Activated CD4-positive, CD25-positive, alpha-beta regulatory T cell treated with anti-CD3 and anti-CD28 coated beads, Interleukin-2, amount 50 U/mL, for 72 hours (primary cell): ENCODE measurements at places on chromosomes 5 and 9.

- DNase-seq, result no peak
Observed at GRCh38 chr9:76465442-76466298, 6.7 kb downstream of the GCNT1 start.

DNA sequence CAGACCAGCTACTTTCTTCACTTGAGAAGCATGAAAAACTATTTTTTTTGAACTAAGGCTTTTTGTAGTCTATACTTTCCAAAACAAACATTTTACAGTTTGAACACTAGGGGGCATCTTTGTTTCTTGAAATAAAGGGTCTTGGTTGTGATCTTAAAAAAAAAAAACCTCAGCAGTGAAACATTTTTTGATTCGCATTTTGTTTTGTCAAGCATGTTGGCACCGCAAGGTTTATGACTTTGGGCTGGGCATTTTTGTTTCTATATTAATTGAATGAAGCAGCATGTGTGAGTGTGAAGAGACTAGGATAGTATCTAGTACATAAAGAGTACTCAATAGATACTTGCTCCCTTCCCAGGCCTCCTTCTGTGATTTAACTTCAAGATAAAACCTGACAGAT, 31.6 kb upstream of the ACOT12 start:
- no peak for DNase-seq

- no peak for DNase-seq
Observed at GRCh38 chr5:14665101-14665822, 744 bp downstream of the OTULIN start.

DNA sequence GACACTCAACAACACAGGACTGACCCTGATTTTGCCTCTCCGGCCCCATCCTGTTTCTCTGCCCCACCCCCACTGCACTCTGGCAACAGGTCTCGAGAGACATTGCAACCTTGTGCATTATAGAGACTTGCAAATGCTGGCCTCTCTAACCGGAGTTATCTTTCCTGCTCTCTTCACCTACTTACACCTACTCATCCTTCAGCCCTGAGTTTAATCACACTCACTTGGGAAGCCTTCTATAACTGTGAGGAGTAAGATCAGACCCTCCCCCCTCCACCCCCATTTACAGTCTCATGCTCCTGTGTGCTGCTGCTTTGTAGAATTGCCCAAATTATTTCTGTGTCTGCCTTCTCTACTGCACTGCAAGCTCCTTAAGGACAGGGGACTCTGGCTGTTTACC, 42.8 kb downstream of the WWC1 start:
- no peak for DNase-seq

- DNase-seq, result no peak
Observed at GRCh38 chr9:23556459-23556858, 269.6 kb downstream of the ELAVL2 start.

DNA sequence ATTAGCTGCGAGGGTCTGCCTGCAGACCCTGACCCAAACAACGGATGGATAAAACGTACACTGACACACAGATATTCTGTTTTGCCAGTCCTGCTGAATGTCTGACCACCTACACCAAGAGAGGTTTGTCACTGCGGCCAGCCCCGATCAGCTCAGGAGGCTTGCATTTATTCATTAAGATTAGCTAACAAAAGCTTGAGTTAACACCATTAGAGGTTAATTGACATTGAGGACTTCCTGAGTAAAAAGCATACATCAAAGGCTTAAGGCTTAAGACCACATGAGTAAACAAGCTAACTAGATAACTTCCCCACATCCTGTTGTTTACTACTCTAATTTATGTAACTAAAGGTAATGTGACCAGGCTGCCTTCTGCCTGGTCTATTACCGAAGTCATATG, 198.1 kb upstream of the TRPC7 start:
- DNase-seq, result no peak

DNA sequence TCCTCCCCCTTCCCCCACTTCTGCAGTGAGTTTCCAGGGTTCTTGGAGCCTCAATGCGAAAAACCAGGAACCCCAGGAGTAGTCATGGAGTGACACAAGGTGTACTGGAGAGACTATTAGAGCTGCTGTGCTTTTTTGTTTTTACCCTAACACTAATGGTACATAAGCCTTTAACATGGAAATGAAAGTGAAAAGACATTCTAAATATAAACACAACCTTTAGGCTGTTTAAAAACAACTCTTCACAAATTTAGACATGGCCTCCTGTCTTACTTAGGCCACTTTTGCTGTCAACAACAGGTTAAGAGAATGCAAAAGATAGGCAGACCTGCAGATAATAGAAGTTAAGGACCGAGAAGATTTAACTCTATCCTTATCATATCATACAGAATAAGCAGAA, 232.2 kb downstream of the DENND1A start:
- no peak for DNase-seq

GRCh38 chr5:133618141-133618540, 5.8 kb upstream of the FSTL4 start:
- no peak for DNase-seq

DNA sequence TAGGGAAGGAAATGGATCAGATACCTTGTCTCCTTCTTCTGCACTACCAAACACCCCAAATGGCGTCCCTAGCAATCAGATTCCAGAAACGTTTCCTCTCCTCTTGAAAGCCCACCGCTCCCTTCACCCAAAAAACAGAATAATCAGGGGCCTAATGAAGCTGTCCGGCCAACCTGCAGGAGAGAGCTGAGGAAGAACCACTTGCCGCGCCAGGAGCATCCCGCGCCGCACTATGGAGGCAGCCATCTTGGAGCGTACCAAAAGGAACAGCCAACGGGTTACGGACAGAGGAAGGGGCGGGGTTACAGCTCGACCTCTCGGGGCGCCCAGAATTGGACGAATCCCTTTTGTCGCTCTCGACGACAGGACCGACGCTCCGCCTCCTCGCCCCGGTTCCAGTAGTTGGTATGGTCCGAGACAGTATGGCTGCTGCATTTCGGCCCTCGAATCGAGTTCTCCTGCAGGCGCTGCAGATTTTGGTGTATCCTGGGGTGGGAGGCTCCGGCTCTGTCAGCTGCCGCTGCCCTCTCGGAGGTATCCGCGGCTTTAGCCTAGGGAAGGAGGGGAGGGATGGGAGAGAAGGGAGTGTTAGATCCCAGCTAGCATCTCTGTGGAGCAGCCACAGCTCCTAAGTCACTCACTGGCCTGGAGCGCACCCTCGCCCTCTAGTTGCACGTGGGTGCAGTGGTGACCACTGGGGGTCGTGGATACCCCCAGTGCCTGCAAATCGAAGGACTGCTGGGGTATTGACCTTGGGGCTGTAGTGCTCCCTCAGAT, at the start of the genes MRPS27 and PTCD2:
TSS of gene MRPS27 (minus strand) at position 265 of the 777 bp plus-strand sequence. CDS start at position 246, 19 bp downstream.
TSS of gene PTCD2 (plus strand) at position 398 of the 777 bp plus-strand sequence. CDS start at position 408, 10 bp downstream.
- DNase-seq, result peak; percentile 89

- no peak for DNase-seq
Observed at GRCh38 chr9:94785215-94786169, 59.0 kb downstream of the AOPEP start.

GRCh38 chr5:59921816-59922215, 28.3 kb upstream of the PDE4D start:
- DNase-seq, result no peak

DNA sequence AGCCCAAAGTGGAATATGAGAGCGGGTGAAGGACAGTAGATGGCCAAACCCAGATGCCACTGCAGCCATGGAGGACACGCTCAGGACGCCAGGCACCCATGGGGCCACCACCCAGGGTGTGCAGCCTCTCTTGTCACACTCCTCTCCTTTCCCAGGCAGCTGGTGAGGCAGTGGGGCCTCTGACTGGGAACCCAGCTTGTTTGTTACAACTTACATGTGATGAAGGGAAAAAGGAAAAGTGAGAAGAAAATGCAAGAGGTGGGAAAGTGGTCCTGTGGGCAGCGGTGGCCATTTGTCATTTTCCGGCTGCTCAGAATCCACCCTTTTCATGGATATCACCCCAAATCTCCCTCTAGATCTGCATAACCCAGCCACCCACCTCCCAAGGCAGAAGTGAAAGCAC, 62.7 kb upstream of the UNC5A start:
- no peak for DNase-seq

DNA sequence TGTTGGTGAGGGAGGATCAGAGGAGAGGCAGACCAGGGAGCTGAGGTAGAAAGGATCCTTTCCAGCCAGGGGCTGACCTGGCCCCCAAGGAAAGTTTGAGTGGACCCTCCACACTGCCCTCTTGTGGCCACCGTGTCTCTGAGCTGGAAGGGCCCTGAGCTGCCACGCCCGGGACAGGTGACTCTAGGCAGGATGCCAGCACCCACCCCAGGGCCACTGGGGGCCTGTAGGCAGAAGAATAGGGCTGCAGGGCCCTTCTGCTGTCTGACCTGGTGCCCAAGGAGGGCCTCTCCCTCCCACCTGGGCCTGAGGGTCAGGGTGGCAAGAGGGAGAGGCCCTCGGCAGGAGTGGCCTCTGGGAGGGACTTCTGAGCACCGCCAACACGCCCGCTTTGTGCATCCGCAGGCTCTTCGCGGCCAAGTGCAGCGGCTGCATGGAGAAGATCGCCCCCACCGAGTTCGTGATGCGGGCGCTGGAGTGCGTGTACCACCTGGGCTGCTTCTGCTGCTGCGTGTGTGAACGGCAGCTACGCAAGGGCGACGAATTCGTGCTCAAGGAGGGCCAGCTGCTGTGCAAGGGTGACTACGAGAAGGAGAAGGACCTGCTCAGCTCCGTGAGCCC, 76.8 kb downstream of the LMX1B start:
- peak; percentile 64 for DNase-seq

DNA sequence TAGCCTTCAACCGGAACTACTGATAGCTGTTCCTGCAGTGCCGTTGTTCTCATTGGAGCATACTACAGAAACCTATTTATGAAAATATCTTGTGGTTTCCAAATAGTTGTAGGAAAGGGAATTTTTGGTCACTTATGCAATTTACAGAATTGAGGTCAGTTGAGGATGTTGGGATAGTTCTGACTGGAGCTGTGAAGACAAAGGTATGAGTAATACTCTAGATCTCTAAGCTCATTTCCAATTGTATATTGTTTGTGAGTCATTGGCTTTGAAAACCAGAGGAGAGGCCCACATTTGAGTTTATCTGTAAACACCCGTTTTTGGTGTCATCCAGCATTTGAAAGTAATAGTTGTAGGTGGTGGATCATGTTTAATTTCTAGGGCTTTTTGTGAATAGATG, 561.3 kb upstream of the WWC1 start:
- DNase-seq, result no peak

- DNase-seq, result no peak
Observed at GRCh38 chr9:121650217-121651007, 1.0 kb upstream of the DAB2IP start.

DNA sequence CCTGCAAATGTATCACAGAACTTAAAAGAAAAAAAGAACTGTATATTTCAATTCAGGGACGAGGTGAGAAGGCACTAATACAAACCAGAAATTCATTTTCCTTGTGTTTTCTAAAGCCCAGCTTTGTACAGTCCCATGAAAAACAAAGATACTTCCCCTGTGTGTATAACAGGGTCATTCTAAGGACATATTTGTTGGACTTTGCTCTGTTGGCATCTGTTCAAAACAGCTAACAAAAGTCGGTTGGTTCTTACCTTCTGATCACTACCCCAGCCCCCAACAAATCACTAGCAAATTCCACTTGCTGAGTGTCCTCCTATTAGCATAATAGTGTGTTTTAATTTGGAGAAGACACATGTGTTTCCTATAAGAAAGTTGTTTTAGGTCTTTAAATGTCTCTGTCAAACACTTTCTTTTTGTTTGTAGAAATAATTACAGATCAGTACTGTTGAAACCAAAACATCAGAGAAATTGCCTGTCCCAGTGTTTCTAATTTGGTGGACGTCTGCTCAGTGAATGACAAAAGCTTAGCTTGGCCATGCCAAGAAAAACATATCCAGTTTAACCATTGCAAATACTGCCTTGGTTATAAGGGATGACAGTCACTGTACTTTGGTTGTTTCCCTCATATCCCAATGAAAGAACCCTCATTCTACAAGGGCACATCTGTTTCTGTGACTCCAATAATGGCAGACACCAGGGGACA, 480.5 kb downstream of the EBF1 start:
- DNase-seq, result no peak
